ENCODE measurements at places on chromosomes 12 and 14. TPM values are rescaled to one million over a fixed set of nuclear protein-coding genes. Genes with fewer than 3 reads are reported as not detected.

The SERPINA12 gene
- not detected for polyA plus RNA-seq

The B4GALNT1 gene
- polyA plus RNA-seq: 42.2 TPM

The APOF gene
- polyA plus RNA-seq: not detected

The AKAP6 gene
- polyA plus RNA-seq: 7.0 TPM

The CAPS2 gene
- 5.3 TPM for polyA plus RNA-seq

The SLC6A12 gene
- 16.6 TPM for polyA plus RNA-seq

The DLK1 gene
- polyA plus RNA-seq: 233 TPM

The INTS13 gene
- 11.1 TPM for polyA plus RNA-seq

DNA sequence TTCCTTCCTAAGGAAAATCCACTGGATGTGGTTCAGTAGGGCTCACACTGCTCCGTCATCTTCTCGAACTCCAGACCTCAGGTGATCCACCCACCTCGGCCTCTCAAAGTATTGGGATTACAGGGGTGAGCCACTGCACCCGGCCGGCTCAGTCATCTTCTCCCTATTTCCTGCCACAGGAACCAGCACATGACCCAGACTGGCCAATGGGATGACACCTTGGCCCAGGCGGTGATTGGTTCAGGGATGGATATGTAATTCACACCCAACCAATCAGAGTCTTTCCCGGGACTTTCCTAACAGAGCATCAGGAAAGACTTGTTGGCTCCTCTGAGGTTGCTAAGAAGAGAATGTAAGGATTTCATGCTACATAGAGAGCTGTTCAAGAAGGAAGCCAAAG lies 19.2 kb upstream of the C12orf76 start:
- DNase-seq: no peak

DNA sequence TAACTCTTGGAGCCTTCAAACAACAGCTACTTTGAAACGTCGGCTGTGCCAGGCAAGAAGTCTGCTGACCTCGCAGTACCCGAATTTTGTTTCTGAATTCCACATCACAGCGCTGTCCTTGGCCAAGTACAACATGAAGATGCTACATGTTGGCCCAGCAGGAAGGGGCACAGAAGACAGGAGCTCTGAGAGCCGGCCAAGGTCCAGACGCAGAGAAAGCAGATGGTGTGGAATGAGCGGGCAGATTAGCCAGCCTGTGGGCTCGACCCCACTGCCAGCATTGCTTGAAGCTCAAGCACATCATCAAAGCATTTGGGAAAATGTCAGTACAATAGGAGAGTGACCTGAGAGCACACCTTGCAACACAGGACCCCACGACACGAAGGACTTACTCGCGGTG lies 64.5 kb downstream of the FZD10 start:
- DNase-seq: peak; percentile 48

DNA sequence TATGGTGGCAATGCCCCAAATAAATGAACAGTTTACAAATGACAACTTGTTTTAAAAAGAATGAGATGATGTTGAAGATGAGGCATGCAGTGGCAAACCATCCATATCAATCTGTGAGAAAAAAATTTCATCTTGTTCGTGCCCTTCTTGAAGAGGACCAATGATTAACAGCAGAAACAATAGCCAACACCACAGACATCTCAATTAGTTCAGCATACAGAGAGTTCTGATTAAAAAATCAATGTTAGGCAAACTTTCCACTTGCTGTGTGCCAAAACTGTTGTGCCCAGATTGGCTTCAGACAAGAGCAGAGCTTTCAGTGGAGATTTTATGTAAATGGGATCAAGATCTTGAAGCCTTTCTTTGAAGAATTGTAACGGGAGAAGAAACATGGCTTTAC lies 329.9 kb downstream of the BMP4 start:
- DNase-seq: no peak

- DNase-seq: no peak
Observed at GRCh38 chr14:90276646-90277367, 20.5 kb downstream of the PSMC1 start.

GRCh38 chr12:12800406-12801180 lies 12.6 kb upstream of the DDX47 start:
- DNase-seq: no peak

- DNase-seq: no peak
Observed at GRCh38 chr14:84555493-84555892, 974.5 kb upstream of the FLRT2 start.

DNA sequence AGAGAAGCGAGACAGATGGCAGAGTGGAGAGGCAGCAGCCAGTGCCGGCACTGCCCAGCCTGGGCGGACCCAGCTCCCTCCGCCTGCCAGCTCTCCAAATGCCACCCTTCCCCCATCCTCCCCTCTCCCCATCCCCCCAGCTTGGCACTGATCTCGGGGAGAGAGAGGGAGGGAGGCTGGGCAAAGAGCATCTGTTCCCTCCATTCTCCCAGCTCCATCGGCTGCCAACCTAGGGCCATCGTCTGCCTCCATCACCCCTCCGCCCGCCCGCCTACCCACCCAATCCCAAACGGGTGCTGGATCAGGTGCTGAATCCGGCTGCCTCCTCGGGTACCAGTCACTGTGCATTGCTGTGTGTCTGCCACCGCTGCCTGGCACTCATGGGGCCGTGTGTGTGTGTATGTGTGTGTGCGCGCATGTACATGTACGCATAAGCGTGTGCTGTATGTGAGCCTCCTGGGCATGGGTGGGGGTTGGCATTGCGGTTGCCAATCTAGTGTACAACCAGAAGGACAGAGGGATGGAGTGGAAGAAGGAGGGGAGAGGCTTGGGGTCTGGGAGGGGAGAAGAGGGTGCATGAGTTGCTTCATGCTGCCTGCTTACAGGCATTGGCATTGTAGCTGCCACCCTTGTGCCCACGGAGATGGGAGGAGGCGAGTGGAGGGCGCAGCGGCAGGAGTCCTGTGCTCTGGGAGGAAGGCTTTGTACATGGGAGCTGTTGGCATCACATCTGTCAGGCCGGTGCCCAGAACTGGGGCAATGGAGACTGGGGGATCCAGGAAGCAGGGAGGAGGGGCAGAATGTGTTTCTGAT lies 38.4 kb downstream of the ZFHX2 start:
- DNase-seq: peak; percentile 94

- DNase-seq: peak; percentile 89
Observed at GRCh38 chr12:121767525-121768016, 25.9 kb downstream of the RHOF start.

DNA sequence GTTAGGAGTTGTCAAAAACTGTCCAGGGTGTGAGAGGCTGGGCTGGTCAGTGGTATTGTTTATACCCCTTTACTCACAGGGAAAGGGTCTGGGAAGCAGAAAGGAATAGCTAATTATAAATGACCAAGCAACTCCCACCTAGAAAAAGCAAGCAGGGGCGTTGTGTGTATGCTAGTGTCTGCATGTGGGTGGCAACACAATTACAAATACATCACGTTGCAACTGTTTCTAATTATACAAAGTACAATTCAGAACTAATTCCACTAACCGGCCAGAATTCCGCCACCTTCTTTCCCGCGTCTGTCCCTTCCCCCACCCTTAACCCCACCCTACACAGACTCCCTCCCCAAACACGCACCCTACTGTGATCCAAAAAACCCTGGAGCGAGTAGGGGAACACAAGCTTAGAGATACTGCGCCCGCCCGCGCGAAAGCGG lies 2.2 kb downstream of the DPF3 start:
- DNase-seq: no peak

GRCh38 chr14:74956280-74957072 lies 1.1 kb upstream of the PGF start:
- DNase-seq: no peak

DNA sequence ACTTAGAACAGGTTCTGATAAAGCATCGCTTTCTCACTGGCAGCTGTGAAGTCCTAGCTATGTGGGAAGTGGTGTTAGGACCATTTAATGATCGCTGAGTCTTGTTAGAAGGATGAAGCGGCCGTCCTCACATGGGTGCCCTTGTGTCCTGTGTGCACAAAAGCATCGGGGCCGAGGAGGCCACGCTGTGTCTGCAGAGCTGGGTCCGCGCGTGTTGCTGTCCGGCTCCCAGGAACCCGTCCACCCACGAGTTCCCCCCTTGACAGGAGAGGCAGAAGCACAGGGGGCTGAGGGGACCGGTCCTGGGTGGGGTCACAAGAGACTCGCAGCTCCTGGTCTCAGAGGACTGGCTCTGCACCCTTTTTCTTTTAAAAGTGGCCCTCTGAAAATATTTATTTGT lies 90.4 kb downstream of the ADGRD1 start:
- DNase-seq: no peak

DNA sequence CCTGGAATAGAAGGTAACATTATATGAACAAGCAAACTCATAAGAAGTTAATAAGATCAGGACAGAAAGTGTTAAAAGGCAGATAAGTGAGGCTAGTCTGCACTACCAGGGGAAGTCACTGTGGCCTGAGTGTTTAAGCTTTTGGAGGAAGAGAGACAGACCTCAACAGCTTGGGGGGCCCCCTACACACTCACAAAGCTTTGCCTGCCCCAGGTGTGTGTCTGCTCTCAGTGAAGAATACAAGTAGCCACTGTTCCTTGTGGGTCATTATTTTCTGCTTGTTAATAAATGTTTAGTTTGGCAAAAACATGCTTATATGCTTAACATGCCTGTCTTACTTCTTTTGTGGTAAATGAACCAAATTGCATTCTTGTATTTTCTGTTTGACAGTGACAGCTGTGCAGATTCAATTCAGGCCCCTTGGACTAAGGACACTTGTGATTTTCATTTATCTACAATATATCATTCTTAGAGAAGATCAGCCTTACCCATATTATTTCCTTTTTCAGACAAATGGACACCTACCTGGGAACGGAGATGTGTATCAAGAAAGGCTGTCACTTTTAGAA lies 50.7 kb upstream of the C12orf71 start:
- DNase-seq: no peak

DNA sequence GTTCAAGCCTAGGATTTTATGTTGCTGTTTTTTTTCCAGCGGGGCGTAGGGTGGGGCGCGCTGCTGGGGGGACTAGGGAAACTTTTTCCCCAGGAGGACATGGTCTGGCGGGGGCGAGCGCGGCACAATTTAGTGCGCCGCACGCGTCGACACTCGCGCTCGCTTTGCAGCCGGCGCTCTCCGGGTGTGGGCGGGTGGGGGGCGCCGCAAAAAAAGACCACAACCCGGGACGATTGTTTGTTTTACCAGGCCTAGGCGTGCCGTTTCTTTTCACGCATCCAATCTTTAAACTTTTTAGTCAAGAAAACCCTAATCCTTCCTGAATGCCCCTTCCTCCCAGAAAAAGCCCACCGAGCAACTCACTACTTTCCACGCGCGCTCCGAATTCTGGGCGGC lies 865 bp upstream of the ZFP36L1 start:
- no peak for DNase-seq

- DNase-seq: no peak
Observed at GRCh38 chr14:78018283-78018682, 151.9 kb upstream of the NRXN3 start.

DNA sequence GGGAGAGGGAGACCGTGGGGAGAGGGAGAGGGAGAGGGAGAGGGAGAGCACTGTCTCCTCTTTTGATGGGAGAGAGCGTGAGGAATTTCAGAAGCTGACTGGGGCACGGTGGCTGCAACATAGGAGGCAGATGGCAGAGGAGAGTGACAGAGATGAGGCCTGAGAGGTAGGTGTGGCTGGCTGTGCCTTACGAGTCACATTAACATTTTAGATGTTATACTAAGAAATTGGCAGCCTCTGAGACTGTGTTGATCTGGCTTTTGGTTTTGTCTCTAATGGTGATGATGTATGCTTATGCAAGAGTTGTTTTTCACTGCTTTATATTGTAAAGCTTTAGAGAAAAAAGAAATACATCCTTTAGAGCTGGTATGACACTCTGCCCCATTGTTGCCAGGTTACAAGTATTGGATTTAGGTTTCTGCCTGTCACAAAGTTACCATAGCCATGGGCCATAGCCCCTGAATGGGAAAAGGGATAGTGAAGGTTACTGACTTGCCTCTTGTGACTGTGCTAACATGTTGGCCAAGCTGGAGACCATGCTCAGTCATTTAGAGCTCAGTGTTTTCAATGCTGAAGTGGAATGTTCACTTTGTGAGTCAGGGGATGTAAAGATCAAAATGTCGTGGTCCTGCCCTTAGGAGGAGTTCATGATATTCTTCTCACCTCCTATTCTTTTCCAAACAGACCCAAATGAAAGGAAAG lies 186.2 kb downstream of the SYNE2 start:
- DNase-seq: no peak

- no peak for DNase-seq
Observed at GRCh38 chr12:43621262-43621661, 69.3 kb upstream of the ADAMTS20 start.

- DNase-seq: no peak
Observed at GRCh38 chr12:70853326-70853725, 67.2 kb downstream of the PTPRR start.

- DNase-seq: no peak
Observed at GRCh38 chr12:131606218-131606901, 104.5 kb upstream of the SFSWAP start.

GRCh38 chr12:94264736-94265485 lies 116.5 kb downstream of the PLXNC1 start:
- DNase-seq: no peak

GRCh38 chr12:119797090-119797489 lies 80.0 kb downstream of the CIT start:
- no peak for DNase-seq

DNA sequence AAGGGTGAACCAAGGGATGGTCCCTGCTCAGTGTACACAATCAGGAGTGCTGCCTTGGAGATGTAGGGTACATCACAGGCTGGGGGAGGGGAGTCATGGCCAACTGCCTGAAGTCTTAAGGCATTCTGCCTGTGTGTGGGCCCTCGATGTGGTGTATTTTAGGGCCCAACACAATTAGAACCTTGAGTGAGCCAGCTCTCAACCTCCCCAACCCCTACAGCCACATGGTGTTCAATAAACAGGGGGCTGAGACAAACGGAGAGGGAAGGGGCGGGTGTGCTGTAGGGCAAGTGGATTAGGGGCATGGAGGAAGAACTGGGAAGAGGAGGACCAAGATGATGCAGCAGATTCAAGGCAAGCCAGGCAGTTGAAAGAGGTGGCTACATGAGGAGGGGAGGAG lies 8.6 kb upstream of the CHD4 start:
- no peak for DNase-seq

DNA sequence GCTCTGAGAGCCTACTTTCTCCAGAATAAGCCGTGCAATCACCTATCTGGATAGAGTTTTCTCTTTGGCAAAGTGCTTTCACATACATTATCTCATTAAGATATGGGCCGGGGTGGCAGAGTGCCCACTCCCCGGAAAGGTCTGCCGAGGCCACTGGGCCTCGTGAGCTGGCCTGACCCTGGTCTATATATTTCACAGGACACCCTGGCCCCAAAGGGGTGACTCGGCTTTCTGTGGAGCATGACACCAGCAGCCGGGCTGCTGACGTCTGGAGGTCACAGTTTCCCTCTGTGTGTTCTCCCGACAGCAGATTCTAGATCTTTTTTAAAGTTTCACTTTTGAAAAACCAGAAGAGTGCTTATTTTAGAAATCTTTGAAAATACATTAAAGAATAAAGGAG lies 27.9 kb upstream of the ATP2A2 start:
- no peak for DNase-seq

DNA sequence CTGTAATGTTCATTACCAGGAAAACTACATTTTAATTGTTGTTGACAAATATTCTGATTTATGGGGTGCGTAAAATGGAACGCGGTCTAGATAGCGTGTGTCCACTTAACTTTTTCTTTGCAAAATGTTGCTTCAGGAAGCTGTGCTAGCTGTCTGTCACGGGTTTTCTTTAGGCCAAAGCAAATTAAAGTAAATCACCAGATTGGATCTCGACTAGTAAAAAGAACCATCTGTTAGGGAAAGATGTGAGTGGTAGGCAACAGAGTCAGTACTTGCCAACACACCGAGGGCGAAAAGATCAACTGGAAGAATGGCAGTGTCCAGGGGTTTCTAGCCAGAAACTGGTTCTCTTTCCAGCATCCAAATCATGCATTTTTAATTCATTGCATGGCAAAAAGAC lies 404.9 kb upstream of the TMPO start:
- peak; percentile 94 for DNase-seq
